ENCODE measurements at places on chromosomes 1 and 21. TPM values are rescaled to one million over a fixed set of nuclear protein-coding genes. Genes with fewer than 3 reads are reported as not detected.

The LTN1 gene
- total RNA-seq = 19.6 TPM

DNA sequence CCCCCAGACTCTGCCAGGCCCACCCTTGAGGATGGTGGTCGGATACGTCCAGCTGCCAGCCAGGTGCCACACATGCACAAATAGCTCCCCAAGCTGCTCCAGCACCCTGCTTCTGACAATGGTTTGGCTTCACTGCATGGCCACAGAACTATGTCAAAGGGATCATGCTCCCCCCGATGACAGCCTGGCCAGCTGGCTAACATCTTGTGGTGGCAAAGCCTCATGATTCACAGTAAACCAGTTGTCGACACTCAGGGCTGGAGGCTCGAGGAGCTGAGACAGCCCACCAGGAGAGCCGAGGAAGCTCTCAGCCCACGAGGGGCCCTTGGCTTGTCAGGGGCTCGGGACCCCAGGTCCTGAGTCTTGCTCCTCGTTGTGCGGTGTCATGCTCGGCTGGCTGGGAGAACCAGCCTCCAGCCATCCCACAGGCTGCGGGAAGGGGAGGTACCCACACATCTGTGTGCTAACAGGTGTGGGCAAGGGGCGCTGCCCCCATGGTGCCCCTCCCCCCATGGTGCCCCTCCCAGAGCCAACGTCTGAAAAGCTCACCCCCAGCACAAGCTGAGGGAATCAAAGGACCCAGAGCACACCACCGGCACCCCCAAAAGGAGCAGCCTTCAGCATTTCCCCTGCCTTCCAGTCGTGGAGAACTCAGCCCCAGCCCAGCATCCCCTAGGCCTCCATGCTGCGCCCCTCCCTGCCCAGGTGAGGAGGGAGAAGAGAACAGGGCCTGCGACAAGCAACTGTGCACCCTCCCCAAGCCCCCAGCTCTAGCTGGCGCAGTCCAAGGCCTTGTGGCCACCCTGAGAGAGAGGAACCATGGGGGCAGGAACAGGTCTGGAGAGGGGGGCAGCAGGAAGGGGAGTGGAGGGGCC, 41.2 kb downstream of the KIF21B start:
- H3K4me3 ChIP-seq = no peak overlapping the region
- DNase-seq = no peak
- no peaks in the 10 kb centered on the region for H3K27me3 ChIP-seq
- no peaks in the 10 kb centered on the region for H3K36me3 ChIP-seq
- no peaks in the 10 kb centered on the region for H3K4me1 ChIP-seq
- H3K27ac ChIP-seq = no peak overlapping the region

DNA sequence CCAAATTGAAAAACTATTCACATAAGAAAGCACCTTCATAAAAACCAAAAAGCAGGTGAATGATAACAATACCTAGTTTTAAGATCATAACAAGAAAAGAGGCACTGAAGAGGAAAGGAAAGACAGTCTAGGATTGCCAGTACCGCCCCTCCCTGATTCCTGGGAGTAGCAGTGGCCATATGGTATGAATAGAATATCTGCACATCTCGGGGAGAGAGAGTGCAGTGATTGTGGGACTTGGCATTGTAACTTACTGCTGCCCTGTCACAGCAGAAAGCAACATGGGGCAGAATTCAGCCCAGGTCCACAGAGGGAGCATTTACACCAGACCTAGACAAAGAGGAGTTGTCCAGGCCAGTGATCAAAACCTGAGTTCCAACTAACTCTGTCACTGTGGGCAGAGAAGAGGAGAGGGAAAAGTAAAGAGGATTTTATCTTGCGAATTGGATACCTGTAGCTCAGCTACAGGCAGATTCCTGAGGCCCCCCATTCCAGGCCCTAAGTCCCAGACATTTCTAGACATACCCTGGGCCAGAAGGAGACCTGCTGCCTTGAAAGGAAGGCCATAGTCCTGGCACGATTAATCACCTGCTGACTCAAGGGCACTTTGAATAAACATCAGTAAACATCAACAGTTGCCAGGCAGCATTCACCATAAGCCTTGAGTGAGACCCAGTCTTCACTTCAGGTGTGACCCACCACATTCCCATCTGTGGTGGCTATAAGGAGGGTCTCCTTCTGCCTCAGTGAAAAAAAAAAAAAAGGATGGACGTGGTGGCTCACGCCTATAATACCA, 397.5 kb downstream of the TGFB2 start:
- no peaks in the 10 kb centered on the region for H3K36me3 ChIP-seq
- no peaks in the 10 kb centered on the region for H3K27me3 ChIP-seq
- H3K27ac ChIP-seq = no peak overlapping the region
- H3K4me1 ChIP-seq = no peaks in the 10 kb centered on the region
- no peak for DNase-seq

DNA sequence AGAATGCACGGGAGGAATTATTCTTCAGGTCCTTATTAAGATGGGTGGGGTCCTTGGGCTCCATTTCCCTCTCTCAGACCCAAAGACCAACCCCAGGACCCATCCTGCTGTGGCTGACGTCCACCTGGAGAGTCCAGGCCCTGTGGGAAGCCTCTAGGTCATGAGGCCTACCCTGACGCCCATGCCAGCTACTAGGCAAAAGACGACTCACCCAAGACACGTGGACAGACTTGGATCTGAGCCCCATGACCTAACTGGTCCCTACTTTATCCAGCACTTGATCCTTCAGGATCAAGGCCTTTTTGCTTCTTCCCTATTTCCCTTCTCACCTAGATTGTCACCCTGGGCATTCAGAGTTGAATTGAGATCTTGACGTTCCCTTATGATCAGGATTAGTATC, 56.0 kb upstream of the CASZ1 start:
- no peaks in the 10 kb centered on the region for H3K36me3 ChIP-seq
- no peaks in the 10 kb centered on the region for H3K27me3 ChIP-seq
- peaks cover 32% of the 10 kb centered on the region for H3K4me1 ChIP-seq

The PDZK1 gene
- 0.36 TPM for total RNA-seq

DNA sequence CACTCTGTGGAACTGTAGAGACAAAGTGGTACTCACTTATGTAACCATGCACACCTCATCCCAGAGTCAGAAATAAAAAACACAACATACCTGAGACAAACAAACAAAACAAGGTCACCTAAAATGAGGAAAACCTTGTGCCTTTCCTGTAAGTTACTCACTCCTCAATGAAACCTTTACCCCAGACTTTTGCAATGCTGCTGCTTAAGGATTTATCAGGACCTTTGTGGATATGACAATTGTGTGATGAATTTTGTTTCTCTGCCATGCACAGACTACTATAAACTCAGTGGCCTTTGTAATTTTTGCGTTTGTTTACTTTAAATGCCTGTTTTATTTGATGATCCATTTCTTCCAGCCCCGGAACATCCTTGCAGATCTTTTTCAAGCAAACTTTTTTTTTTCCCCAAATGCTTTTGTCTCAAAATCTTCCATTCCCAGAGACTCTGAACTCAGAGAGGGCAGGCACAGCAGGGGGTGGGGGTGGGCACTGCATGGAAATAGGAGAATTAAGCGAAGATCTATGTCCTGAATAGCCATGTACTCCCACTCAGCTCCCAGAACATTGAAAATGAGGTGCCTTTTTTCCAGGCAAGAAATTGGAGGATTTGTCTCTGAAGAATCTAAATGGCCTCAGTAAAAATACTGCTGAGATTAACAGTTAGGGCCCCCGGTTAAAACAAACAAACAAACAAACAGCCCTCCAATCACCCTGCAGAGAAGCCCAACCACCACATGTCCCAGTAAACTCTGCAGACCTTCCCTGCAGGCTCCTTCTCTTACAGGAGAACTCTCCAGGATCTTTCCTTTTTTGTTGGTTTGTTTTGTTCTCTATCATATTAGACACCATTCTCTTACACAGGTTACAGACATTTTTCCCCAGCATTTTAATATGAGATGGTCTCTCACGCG, 22.6 kb upstream of the SIM2 start:
- no peak overlapping the region for H3K27ac ChIP-seq
- H3K4me1 ChIP-seq = no peaks in the 10 kb centered on the region
- H3K4me3 ChIP-seq = no peak overlapping the region
- peaks cover 9% of the 10 kb centered on the region for H3K27me3 ChIP-seq
- H3K36me3 ChIP-seq = no peaks in the 10 kb centered on the region

GRCh38 chr1:207863893-207864535, 46.9 kb downstream of the CD34 start:
- H3K4me3 ChIP-seq = no peak overlapping the region
- peak overlapping the region; percentile 63 for H3K27ac ChIP-seq
- peaks cover 59% of the 10 kb centered on the region for H3K4me1 ChIP-seq
- peaks cover 11% of the 10 kb centered on the region for H3K36me3 ChIP-seq

DNA sequence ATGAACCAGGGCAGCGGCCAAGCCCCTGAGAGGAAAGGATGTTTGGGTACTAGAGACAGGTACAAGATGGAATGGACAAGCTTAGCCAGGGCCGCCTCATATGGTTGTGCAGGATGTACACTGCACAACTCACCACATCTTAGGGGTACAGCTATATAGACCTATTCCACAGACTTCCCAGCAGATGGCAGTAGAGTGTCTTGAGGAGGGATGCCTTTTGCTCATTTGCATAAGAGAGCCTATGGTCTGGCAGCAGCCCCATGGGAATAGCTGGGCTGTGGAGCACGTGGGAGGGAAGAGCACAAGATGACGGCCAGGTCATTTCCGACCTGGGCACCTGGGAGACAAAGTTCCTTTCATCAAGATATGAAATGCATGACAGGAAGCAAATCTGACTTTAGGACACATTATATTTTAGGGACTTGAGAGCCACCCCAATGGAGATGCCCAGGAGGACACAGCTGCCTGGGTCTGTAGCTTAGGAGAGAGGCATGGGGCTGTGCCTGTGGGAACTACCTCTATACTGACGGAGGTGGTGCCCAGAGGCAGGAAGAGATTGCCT, 215.5 kb downstream of the KCNJ6 start:
- no peak overlapping the region for H3K4me3 ChIP-seq
- H3K27ac ChIP-seq = no peak overlapping the region
- H3K4me1 ChIP-seq = no peaks in the 10 kb centered on the region
- no peaks in the 10 kb centered on the region for H3K36me3 ChIP-seq
- H3K27me3 ChIP-seq = no peaks in the 10 kb centered on the region

The ADAMTS5 gene
- 3.3 TPM for total RNA-seq

DNA sequence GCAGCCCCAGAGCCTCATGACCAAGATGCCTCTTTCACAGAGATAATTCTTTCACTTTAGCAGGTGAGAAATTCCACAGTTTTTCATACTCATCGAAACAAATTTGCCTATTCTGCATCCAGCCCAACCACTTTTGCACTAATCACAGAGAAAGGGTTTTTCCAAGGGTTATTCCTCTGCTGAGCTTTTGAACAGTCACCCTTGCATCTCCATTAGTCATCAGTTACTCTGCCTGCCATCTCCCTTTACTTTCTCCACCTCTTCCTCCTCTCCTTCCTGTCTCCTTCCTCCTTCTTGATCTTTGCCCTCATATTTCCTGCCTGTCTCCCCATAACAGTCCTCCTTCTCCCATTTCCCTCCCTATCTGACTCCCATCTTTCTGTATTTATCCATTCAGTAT, 43.9 kb downstream of the FH start:
- no peak overlapping the region for H3K27ac ChIP-seq
- peaks cover 3% of the 10 kb centered on the region for H3K27me3 ChIP-seq
- DNase-seq = no peak
- H3K4me1 ChIP-seq = no peaks in the 10 kb centered on the region
- H3K4me3 ChIP-seq = no peak overlapping the region
- H3K36me3 ChIP-seq = no peaks in the 10 kb centered on the region

The FAM177B gene
- not detected for total RNA-seq

- DNase-seq = no peak
- no peaks in the 10 kb centered on the region for H3K27me3 ChIP-seq
- peaks cover 45% of the 10 kb centered on the region for H3K4me1 ChIP-seq
- no peaks in the 10 kb centered on the region for H3K36me3 ChIP-seq
- peak overlapping the region; percentile 91 for H3K4me3 ChIP-seq
Observed at GRCh38 chr1:226407199-226407496, 745 bp downstream of the PARP1 start.

The GPBP1L1 gene
- 71.0 TPM for total RNA-seq

GRCh38 chr1:159999204-159999603, 32.6 kb downstream of the PIGM start:
- no peak overlapping the region for H3K27ac ChIP-seq
- no peak for DNase-seq
- no peaks in the 10 kb centered on the region for H3K4me1 ChIP-seq
- no peak overlapping the region for H3K4me3 ChIP-seq

DNA sequence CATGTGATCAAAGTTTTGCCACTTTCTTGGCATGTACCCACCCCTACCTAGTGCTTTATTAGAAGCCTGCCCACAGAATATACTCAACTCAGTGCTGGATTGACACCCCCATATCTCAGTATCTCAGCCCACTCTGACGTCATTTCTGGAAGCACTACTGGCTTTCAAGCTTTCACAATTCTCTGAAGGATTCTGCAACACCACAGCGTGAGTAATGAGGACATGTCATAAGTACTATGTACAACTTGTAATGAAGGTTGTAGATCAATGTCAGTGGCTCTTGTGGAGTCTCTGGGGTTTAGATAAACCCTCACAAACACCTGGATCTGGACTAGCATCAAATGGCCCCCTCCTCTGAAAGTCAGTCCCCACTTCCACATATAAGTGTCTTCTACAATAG, 57.2 kb downstream of the TNFSF4 start:
- no peaks in the 10 kb centered on the region for H3K4me1 ChIP-seq
- H3K27ac ChIP-seq = no peak overlapping the region
- H3K4me3 ChIP-seq = no peak overlapping the region
- no peak for DNase-seq
- H3K27me3 ChIP-seq = no peaks in the 10 kb centered on the region
- H3K36me3 ChIP-seq = no peaks in the 10 kb centered on the region

The RHBDL2 gene
- total RNA-seq = not detected

DNA sequence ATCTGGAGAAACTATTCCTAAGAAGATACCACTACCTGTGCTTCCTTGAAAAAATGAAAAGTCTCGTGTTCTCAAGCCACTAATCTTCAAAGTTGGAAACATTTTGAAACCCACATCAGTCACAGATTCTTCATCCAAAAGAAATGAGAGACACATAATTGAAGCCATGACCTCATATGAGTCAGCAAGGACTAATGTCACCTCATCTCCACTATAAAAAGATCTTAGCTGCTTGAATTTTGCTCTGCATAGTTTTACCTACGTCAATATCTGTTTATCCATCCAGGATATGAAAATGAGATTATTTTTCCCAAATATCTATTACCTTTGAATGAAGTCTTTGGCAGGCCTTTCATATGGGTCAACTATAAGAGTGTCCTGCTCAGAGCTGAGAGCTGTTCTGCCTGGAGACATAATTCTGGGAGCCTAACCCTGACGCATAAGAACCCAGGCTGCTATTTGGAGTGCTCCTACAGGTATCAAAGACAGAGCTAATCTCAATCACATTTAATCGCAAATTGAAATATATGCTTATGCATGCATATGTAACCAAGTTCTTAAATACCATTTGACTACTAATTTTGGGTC, 312.5 kb upstream of the PKN2 start:
- no peak for DNase-seq
- H3K4me3 ChIP-seq = no peak overlapping the region
- H3K36me3 ChIP-seq = no peaks in the 10 kb centered on the region
- H3K27ac ChIP-seq = no peak overlapping the region

All from psoas muscle (tissue), 8 donors.